ENCODE measurements at places on chromosomes 5 and 9.

DNA sequence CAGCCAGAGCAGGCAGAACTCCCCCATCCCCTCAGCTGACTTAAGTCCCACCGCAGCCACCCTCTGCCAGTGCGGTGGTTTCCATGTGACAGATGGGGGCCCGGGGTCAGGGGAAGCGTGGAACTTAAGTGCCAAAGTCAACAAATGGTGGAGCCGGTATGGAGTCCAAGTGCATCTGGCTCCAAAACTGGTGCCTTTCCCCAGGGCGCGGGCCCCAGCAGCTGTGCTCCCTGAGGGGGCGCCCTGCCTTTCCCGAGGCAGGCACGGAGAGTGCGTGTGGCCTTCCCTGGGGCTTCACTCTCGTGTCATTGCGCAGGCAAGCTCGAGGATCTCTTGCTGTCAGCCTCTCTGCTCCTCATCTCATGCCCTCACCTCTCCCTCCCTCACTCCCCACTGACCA lies 33.8 kb downstream of the SLC46A2 start:
- DNase-seq, result no peak

GRCh38 chr5:139228201-139228803 lies 30.1 kb upstream of the SIL1 start:
- no peak for DNase-seq

DNA sequence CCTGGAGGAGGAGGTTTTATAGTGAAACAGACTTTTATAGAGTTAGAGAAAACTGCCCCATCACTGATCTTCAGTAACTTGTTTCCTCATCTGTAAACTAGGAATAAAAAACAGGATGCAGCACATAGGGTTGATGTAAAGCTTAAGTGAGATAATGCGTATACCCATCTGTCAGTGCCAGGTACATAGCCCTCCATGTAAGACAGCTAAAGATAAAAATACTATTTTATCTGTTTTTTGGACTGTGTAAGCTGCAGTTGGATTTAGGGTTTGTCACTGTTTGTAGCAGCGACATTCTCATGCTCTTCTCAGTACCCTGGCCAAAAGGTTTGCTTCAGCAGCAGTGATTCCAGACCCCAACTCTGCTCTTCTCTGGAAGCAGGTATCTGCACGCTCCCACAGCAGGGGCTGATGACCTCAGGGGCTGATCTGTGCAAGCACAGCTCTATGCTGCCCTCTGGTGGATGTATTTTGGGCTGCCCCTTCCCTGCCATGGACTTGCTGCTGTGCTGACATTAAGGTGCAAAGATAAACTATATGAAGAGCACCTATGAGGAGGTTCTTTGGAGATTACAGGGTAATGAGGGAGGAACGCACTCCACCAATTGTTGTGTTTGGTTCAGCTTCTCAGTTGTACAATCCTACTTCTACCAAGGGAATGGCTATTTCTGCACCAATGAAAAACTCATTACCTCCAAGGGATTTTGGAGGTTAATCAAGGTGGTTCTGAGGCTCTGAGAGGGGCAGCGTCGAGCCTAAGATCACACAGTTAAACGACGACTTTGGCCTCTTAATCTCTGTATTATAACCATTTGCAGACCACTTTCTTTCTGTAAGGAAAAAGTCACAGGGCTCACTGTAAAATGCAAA lies 13.1 kb downstream of the HMHB1 start:
- peak; percentile 81 for DNase-seq

DNA sequence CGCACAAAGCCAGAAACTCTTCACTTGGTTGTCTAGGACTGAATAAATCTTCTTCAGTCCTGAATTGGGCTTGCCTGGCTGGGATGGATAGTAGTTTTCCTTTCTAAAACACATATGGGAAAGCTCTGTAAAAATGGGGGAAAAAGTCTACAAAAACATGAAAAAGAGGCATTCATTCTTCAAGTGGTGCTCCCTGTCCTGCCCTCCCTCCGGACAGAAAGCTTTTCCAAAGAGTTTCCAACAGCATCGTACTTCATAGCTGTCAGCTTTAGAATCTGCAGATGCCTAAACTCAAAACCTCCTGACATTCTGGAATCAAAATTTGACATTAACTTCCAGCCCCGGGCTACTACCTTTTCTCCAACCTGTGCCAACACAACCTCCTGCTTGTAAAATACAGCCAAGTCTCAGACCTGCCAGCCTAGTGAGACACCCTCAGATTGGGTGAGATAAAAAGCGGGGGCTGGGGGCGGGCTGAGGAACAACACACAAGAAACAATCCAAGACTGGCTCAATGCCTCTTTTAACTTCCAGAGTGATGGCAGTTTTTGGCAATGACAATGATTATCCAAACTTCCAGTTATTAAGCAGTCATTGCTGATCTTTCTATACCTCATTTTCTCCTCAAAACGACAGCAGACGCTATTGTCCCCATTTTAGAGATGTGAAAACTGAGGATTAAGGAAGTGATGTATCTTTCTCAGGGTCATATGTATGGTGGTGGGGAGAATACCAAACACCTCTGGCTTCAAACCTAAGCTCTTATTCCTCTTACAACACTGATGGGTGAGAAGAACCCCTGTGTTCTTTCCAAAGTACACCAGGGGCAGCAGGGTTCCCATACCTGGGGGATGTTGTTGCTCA lies 1.3 kb downstream of the TNC start:
- no peak for DNase-seq

DNA sequence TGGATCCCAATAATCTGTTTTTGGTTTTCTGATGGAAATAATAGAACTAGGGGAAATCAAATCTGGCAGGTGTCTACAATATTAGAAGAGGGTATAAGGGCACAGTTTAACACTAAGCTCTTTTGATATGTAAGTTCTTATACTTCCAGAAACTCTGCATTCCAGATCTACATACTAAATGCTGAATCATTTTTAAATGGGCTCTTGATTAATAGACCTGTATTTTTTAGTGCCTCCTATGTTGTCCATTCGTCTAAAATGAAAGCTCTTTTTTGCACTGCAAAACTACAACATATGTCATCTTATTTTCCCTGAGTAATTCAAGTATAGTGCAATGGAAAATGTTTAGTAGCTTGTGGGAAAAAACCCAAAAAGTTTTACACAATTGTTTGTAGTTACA lies 44.2 kb downstream of the NR6A1 start:
- no peak for DNase-seq

DNA sequence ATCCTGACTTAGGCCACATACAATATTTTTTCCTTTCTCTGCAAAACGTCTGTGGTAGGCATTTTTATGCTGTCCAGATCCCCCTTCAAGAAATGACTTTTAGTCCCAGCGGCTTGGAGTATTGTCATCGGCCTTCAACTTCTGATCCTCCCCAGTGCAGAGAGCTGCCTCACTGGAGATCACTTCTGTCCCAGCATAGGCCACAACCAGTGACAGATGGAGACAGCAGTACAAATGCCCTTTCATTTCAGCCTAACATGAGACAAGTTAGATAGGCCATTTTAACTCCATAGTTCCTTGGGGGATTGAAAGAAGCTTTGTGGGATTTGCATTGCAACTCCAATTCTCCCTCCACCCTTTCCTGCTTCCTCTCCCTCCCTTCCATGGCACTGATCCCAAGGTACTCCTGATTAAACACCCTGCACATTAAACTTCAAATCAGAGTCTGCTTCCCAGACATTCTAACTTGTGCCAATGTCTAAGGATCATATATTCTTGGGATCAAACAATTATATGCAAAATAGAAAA lies 3.2 kb upstream of the MAMDC2 start:
- no peak for DNase-seq

GRCh38 chr9:76342201-76342600 lies 52.0 kb downstream of the RFK start:
- no peak for DNase-seq

DNA sequence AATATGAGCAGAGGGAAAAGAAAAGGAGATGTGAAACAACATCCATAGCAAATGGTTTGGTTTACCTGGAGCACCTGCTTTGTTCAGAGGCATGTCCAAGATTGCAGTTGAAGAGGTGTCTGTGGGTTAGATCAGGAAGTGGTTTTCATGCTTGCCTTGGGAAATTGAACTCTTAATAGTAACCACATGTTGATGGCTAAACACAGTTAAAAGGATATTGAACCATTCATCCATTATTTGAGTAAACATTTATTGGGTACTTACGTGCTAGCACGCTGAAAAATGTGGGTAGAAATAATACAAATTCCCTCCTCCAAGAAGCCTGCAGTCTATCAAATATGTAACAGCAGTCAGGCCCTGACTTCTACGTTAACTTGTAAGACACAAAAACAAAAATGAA lies 235.7 kb upstream of the TNC start:
- no peak for DNase-seq

GRCh38 chr5:136246632-136247031 lies 53.7 kb upstream of the SMIM32 start:
- DNase-seq, result no peak

- no peak for DNase-seq
Measured at GRCh38 chr5:41309275-41309674, 95.9 kb upstream of the C6 start.

GRCh38 chr5:139739150-139739974 lies 56.2 kb upstream of the PSD2 start:
- no peak for DNase-seq

DNA sequence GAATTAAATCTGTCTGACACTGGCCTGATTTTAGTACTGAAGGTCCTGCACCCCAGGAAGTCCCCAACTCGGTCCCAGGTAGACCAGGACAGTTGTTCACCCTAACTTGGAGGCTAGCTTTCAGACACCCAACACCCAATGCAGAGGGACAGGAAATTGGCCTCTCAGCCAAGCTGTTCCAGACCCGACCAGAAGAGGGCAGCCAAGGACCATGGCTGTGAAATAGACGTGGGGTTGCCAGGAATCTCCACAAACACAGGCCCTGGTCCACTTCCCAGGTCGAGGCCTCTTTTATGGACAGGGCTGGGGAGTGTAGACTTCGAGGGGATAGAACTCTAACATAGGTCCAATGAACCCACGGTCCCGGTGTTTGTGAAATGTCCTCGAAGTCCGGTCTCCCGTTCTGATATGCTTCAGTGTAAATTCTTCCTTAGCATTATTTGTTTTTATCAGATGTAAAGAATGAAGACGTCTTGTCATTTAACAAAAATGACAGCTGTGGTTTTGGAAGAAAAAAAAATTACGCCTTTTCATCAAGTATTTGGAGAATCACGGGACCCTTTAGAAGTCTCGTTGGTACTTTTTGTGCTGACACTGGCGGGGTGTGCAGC lies 260.3 kb upstream of the ADAMTS16 start:
- peak; percentile 48 for DNase-seq

- DNase-seq, result no peak
Measured at GRCh38 chr5:36273809-36274526, 27.7 kb downstream of the RANBP3L start.

GRCh38 chr9:18472841-18473251 lies 1.1 kb upstream of the ADAMTSL1 start:
- no peak for DNase-seq

- no peak for DNase-seq
Measured at GRCh38 chr5:125232779-125233230, 486.4 kb upstream of the ZNF608 start.

Measured in activated CD4-positive, alpha-beta T cell treated with anti-CD3 and anti-CD28 coated beads for 24 hours (primary cell).